ENCODE measurements at places on chromosomes 6 and 20.

DNA sequence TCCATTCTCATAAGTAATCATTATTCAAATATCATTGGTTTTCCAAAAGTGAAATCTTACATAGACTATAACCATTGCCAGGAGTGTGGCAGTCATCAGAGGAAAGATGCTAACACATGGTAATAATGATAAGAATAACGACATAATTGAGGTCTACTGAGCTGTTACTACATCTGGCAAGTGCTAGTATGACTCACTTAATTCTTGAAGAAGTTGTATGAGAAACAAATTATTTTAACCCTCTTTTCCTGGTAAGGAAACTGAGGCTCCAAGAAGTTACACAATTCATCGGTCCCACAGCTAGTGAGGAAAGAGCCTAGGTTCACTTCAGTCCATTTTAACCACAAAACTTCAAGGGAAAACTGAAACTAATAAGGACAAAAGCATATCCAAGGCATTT lies 335.6 kb upstream of the BTBD3 start:
- no peak for DNase-seq

DNA sequence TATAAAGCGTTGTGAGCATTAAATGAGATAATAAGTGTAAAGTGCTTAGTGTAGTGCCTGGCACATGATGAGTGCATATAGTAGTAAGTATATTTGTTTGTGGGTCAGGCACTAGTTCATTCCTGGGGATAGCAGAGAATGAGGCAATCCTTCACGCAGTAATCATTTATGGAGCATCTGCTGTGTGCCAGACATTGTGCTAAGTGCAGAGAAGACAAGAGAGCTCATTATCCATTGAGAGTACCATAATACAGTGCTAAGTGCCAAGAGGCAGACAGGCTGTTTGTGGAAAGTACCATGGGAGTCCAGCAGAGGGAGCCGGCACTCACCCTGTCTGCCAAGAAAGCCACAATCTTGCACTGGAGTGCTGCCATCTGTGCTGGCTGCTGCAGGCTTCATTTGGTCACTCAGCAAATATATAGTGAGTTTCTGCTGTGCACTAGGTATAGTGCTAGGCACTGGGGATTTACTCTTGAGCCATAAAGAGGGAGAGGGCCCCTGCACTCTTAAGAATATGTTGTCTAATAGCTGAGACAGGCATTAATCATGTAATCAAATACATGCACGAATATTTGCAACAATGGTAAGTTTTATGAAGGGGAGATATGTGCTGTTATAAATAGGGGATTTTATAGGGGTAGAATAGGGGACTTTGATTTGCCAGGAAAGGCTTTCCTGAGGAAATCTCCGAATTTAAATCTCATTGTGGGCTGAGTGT lies 12.9 kb upstream of the MROH8 start:
- DNase-seq = peak; percentile 52

DNA sequence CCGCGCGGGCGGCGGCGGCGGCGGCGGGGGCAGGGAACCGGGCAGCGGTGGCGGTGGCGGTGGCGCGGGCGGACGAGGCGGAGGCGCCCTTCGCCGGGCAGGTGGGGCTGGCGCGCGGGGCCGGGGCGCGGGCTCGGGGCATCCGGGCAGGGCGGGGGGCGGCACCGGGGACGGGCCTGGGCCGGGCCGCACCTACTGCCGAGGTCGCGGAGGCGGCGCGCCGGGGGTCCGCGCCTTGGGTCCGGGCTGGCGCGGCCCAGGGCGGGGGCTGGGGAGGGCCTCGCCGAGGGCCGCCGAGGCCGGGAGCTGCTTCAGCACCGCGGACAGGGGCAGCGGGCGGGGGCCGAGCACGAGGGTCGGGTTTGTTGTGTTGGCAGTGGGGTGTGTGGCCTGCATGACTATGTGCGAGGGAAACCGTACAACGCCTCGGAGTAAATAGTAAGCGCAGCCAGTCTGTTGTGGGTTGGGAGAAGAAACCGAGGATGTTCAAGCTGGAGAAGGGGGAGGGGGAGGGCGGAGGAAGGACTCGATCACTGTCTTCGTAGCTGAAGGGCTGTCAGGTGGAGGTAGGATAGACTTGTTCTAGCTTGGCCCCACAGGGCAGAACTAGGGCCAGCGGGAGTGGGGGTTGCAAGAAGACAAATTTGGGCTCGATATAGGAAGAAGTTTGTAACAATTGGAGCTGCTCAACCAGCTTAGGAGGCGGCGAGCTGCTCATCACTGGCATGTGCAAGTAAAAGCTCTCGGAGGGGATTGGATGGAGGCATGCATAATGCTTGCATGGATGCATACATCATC lies 593 bp downstream of the MMP24 start:
- DNase-seq = peak; percentile 14

- peak; percentile 66 for DNase-seq
Measured at GRCh38 chr6:53065266-53066076, at the start of gene FBXO9. FBXO9 (plus strand) TSS chr6:53065404; CDS start chr6:53065790, 386 bp downstream.

GRCh38 chr20:36439040-36439730 lies 102.1 kb upstream of the MYL9 start:
- DNase-seq = peak; percentile 38

DNA sequence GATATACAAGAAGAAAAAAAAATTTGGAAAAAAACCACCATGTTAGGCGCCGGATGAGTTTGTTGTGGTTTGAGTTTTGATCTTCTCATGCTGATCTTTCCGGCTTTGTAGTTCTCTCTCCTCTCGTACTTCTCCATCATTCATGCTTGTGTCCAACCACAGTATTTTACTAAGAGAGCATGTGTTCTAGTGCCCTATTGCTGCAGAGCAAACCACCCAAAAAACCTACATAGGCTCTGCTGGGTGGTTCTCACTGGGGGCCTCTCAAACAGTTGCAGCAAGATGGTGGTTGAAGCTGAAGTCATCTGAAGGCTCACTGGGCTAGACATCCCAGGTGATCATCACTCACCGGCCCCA lies 404.2 kb downstream of the PLCB1 start:
- DNase-seq = no peak

Data from T follicular helper cell (primary cell).